Fibroblast of villous mesenchyme (primary cell): ENCODE measurements at places on chromosomes 2 and 18.

DNA sequence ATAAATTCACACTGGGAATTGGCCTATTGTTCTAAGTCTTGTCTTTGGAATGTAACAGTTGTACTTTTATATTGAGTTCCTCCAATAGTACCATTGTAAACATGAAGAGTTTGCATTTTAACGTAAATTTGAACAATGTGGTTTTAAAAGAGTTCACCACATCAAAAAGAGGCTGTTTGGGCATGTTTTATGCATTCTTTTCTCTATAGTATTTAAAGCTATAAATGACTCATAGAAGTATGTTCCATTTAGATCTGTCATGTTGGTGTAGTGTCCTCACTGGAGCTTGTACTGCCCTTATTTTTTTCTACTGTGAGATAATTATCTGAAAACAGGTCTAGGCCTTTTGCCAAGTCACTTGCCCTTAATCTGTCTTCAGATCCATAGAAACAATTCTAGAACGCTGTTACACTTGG is 141.9 kb downstream of the RHBDD1 start:
- peak; percentile 78 for DNase-seq

GRCh38 chr2:58539973-58540372 is 298.8 kb upstream of the FANCL start:
- no peak for DNase-seq

DNA sequence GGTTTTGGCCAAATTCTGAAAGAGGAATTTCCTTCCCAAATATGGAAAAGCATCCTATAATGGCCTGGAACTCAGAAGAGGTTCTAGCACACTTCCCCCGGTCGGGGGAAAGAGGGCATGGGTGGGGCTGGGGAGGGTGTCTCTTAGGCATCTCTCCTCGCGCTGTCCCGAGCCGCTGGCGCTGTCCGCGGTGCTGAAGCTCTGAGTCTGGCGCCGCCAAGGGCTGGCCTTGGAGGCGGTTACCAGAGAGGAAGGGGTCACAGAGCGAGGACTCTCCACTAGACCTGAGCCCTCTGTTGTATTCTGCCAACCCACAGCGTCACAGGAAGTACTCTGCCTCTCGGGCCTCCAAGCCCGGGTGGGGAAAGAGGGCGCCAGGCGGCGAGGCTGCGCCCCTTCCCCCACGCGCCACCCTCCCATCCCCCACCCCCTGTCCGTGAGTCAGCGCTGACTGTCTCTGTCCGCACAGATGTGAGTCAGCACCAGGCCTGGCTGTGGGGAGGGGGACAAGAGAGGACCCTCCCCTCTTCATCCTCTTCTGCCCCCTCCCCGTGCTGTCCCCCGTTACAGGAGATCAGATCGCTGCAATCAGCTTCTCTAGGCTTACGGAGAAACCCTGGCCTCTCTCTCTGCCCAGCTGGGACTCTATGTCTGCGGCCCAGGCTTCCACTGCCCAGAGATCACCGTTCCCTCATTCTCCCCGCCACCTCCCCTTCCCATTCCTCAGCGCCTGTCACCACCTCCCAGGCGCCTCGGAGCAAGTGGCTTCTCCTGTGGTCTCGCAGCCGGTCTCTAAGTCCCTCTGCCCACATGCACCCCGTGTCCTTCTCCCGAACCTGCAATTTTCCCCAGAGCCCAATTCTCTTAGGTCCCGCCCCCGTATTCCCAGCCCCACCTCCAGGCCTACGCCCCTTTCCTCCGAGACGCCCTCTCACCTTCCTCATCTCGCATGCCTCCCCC is 779 bp downstream of the PTPRN start:
- peak; percentile 63 for DNase-seq

GRCh38 chr2:229713371-229714079 is 830 bp downstream of the DNER start:
- DNase-seq: no peak

DNA sequence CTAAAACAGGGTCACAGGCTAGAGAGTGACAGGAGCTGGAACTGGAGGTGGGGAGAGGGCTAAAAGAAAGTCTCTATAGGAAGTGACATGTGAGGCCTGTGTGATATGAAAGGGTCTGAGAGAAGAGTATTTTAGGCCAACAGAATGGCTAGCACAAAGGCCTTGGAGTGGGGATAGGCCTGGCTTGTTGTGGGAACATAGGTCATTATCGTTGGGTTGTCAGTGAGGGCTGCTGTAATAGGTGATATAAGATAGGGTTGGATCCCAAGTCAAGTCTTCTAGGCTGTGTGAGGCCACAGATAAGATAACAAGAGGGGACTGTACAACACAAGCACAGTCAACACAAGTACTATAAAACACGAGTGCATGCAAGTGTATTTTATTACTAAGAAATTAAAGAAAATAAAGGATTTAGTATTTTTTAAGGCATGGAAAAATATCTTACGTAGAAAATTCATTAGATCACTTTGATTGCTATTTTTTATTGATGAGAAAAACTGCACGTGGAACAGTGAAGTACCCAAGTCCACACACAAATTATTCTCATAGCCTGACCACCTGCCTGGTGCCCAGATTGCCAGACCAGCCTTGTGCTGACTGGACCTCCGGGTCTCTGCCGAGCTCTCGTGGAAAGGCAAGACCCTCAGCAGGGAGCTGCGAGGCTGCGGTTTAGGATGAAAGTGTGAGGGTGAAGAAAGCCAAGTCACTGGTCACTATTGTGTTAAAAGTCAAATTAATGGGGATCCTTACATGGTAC is 14.1 kb downstream of the LTBP1 start:
- no peak for DNase-seq

GRCh38 chr2:230737300-230737699 is 24.7 kb downstream of the CAB39 start:
- no peak for DNase-seq

DNA sequence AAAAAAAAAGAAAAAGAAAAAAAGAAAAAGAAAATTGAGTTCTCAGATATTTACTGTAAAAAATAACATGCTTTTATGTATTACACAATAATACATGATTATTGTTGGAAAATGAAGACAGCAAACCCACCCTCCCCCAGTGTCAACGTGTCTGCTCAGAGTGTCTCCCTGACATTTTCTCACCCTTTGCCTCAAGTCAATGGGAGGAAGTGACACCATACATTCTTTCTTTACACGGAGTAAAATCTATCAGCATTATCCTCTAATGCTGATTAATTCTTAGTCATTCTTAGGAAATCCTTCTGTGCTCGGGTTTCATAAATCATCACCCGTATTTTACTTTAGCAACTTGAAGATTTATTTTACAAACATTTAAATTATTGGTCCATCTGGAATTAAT is 32.0 kb downstream of the CTAGE1 start:
- DNase-seq: peak; percentile 64

DNA sequence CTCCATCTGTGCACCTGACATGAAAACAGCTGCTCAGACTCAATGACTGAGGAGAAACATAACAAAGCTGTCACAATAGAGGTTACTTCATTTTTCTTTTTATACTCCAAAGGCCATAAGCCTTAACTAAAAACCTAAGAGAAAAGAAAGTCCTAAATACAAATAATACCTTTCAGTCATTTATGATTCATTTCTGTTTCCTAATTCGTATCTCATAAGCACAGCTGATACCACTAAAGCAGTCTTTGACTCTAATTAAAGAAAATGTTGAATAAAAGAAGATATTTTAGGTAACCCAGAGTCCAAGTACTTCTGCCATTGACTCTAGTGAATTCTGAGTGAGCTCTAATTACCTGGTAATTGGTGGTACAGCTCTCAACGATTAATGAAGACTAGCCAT is 20.6 kb downstream of the NEMP2 start:
- no peak for DNase-seq

- no peak for DNase-seq
Measured at GRCh38 chr2:120480903-120481445, 135.0 kb downstream of the INHBB start.

DNA sequence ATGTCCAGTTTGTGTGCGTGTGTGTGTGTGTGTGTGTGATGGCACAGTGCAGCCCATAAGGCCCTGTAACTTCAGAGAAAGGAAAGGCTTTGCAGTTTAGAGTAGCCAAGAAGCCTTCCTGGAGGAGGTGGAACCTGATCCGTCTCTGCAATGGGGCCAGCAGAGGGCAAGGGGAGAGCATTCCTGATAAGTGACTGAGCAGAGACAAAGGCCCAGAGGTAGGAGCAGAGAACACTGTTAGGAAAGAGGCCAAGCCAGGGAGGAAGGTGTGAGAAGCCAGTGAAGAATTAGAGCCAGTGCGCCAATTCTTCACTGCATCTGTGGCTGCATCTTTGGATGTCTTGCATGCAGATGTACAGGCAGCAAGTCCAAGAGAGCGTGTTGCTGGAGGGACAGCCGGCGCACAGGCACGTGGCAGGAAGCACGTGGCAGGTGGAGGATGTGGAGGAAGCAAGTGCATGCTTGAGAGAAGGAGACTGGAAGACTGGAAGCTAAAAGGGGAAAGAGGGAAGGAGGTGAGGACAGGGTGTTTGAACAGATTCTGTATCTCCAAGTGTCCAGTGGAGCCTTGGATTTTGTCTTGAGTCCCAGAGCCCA is 196.3 kb downstream of the CTIF start:
- no peak for DNase-seq
